Hematopoietic multipotent progenitor cell (in vitro differentiated cells): ENCODE measurements at places on chromosomes 5 and 9. TPM values are rescaled to one million over a fixed set of nuclear protein-coding genes. Genes with fewer than 3 reads are reported as not detected.

Gene PLPP7
- 5.9 TPM for total RNA-seq

GRCh38 chr9:109417585-109418544 lies 80.2 kb downstream of the PTPN3 start:
- DNase-seq, result no peak

- DNase-seq, result no peak
Measured at GRCh38 chr5:85703296-85703695, 914.4 kb upstream of the COX7C start.

DNA sequence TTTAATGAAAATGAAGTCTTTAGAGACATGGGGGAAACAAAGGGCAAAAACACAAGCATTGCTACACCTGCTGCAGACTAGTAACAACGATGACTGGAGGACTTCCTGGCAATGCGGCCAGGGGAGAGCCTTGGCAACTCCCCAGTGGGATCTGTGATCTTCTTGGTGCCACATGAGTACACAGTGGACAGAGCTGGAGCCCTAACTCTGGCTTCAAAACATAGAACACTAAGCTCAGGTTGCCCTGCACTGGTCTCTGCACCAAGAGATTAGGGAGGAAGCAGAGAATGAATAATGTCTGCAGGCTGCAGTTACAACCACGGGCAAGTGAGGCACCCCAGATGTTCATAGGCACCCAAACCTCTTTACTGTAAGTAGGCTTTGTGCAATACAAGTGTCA lies 91.1 kb downstream of the MRPS27 start:
- no peak for DNase-seq

DNA sequence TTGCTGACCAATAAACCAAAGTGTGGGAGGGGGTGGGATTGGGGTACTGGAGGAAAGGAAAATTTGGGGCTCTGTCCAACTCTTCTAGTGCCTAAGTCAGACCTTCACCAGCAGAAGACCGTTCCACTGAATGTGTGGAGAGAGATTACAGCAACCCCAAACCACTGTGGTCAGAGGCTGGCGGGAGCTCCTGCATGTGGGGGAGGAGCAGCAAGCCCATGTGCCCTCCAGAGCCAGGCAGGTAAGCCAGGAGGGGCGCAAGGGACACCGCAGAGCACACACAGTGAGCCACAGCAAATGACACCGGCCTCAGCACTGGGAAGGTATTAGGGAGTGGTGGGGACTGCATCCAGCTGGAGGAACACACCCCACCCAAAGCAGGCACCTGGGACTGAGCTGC lies 62.9 kb downstream of the SMIM23 start:
- DNase-seq, result no peak

GRCh38 chr5:93252165-93252564 lies 328.9 kb downstream of the NR2F1-AS1 start:
- DNase-seq, result no peak

DNA sequence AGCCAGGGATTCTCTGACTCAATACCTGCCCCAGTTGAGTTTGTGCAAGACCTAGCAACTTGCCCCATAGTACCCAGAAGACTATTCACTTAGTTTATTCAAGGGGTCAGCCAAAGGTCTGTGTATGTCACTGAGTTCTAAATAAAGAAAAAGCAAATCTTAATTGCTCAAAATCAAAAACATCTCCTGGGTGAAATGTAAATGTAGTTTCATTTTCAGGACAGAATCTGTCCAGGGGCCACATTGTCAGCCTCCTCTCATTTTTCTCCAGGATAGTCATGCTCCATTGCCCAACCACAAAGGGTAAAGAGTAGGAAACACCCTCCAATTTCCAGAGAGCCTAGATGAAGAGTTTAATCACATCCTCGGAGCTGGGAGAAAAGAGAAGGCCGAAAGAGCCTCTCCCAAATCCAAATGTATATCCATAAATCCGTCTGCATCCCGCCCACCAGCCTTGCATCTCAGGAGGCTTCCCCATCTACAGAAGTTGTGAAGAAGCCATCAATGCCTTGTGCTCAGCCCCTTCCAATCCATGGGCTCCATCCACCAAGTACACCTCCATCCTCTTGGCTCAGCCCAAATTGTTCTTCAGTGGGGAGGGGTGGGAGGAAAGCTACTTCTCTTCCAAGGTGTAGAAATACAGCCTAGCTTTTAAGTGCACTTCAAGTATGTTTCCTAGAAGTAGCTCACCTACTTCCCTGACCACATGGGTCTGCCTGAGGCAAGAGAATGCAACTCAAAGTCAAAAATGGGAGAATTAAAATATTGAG lies 26.9 kb downstream of the ADAM19 start:
- no peak for DNase-seq

DNA sequence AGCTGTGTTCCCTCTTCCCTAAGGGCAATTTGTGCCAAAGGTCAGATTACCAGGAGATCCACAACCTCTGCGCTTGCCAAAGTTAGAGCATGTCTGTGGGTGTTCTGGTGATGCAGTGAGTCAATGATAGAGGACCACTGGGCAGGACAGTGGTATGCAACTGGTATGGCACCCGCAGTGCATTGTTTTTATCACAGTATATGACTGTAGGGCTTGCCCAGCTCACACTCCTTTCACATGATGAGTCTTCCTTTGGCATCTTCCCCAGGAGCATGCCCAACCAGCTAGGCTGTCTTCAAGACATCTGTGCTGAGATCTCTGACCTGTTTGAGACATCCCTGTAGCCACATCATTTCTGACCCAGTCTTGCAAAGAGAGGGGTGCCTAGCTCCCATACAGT lies 1650.0 kb upstream of the CDH6 start:
- no peak for DNase-seq

- DNase-seq, result peak; percentile 88
Measured at GRCh38 chr5:143405063-143405848, 1.8 kb upstream of the NR3C1 start.
